GM23338 (cell line): ENCODE measurements at places on chromosomes 6 and 20.

- no peak for DNase-seq
Observed at GRCh38 chr20:47468290-47469050, 33.2 kb upstream of the NCOA3 start.

DNA sequence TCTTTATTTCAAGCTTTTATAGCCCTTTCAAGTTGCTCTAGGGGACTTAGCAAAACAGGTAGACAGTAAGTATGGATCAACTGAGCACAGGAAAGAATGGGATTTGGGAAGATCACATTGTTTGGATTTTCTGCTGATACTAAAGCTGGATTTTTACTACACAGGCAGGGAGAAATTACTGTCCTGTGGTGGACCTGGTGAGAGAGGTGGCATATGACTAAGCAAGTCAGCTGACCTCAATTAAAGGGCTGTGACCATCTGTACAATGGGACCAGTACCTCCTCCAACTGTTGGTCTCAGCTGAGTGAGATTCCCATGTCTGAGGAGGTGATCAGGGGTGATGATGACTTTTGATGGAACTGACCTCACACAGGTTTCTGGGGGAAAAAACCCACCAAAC, 28.0 kb downstream of the RREB1 start:
- DNase-seq = no peak

GRCh38 chr20:23289249-23289648, 61.3 kb upstream of the NXT1 start:
- no peak for DNase-seq

DNA sequence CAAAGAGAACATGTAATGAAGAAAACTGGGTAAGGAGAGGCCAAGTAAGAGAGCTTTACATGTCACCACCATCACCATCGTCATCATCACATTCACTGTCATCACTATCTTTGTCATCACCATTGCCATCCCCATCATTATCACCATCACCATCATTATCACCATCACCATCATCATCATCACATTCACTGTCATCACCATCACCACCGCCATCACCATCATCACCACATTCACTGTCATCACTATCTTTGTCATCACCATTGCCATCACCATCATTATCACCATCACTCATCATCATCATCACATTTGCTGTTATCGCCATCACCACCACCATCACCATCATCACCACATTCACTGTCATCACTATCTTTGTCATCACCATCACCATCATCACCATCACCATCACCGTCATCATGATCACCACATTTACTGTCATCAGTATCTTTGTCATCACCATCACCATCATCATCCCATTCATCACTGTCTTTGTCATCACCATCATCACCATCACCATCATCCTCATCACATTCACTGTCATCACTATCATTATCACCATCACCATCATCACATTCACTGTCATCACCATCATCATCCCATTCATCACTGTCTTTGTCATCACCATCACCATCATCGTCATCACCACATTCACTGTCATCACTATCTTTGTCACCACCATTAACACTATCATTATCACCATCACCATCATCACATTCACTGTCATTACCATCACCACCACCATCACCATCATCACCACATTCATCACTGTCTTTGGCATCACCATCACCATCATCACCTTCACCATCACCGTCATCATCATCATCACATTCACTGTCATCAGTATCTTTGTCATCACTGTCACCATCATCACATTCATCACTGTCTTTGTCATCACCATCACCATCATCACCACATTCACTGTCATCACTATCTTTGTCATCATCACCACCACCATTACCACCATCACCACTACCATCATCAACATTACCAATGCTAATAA, 172.3 kb downstream of the ERMARD start:
- no peak for DNase-seq

DNA sequence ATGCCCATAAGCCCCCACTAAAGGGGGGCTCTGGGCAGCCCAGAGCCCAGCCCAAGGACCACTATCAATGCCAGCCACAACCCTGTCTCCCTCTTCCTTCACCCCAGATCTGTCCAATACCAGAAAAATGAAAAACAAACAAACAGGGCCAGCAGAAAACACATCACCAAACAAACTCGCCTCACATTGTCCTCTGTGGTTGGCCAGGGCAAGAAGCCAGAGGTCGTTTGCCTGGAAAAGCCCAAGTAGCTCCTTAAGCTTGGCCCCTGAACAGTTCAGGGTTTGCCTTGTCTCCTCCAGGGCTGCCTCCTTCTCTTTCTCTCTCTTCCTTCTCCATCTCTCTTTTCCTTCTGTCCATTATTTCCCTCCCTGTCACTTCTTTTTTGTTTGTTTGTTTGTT, 10.1 kb upstream of the SCUBE3 start:
- no peak for DNase-seq

DNA sequence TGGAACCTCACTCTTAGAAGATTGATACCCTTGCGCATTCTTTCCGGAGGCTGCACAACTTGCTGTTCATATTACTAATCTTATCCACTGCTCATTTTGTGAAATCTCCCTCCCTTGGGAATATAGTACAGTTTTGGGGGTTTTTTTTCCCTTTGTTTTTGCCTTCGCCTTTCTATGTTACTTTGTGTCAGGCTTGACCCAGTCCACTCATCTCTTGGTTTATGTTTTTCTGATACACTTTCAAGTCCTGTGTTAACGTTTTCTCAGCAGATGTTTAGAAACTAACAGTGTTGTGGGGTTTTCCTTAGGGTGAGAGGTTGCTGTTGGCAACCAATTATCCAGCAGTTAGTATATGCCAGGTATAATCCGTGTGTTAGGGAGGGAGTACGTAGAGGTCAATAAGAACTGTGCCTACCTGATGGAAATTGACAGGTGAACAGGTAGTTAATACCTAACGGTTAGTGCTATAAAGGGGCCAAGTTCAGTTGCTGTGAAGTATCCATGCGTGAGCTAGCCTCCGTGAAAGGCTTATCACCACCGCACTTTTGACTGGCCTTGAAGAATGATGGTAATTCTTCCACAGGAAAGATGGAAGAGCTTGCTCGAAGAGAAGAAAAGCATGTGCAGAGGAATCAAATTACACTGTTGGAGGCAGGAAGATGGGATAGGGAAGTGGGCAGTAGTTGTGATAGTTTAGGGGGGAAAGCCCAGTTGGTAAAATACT, 1.4 kb downstream of the NFYA start:
- DNase-seq = peak; percentile 24
